ENCODE measurements at places on chromosomes 3 and 15.

GRCh38 chr15:63848879-63849551 is 15.3 kb upstream of the HERC1 start:
- no peak for DNase-seq

DNA sequence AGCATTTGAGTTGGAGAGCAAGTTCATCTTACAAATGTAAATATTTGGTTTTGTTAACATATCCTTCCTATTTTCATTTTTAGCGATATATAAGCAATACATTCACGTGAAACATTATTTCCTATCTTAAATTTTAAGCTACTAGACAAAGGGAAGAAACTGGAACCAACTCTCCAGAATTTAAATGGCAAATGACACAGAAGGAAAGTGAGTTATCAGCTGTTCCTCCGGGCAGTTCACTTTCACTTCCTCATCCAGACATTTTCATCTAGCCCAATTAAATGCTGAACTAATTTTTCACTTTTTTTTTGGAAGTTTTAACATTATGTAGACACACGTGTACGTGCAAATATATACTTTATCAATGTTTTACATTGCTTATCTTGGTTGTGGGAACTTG is 58.7 kb downstream of the MORC1 start:
- DNase-seq: no peak

GRCh38 chr3:126956361-126956760 is 26.6 kb upstream of the PLXNA1 start:
- no peak for DNase-seq

DNA sequence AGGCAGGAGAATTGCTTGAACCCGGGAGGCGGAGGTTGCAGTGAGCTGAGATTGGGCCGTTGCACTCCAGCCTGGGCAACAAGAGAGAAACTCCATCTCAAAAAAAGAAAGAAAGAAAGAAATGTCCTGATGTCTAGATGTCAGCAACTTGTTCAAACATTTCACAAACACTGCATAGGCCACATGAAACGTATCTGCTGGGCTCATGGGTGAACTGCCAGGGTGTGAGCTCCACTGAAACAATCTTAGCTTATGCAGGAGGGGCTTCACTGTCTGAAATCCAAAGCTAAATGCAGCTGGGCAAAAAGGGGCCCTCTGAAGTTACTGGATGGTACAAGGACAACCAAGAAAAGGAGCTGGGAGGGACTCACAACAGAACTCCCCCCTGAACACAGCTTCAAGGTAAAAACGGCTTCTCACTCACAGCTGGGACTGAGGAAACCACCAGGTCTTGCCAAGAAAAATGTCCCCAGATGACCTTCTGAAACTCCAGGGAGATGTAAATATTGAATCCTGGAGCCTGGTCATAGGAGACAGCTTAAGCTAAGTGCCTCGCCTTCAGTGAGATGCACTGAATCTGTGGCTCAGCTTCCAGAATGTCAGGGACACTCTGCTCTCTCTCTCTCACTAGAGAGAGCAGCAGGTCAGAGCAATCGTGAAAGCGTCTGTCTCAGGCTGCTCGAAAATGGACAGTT is 31.9 kb downstream of the SEC61A1 start:
- DNase-seq: no peak

DNA sequence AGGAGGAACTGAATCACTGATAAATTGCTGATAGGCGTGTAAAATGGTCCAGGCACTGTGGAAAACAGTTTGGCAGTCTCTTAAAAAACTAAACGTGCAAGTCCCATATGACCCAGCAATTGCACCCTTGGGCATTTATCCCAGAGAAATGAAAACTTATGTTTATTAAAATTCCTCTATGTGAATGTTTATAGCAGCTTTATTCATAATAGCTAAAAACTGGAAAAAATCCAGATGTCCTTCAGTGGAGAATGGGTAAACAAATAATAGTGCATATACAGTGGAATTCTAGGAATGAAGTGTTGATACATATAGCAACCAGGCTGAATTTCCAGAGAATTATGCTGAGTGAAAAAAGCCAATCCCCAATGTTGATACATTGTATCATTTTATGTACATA is 482.2 kb upstream of the PDZRN3 start:
- no peak for DNase-seq

- no peak for DNase-seq
These were observed 406.1 kb upstream of the ALCAM start for GRCh38 chr3:104960579-104960978.

GRCh38 chr15:50116477-50116876 is 2.6 kb downstream of the ATP8B4 start:
- DNase-seq: no peak

GRCh38 chr3:54353946-54354345 is 231.6 kb downstream of the CACNA2D3 start:
- DNase-seq: no peak

Measured in hepatocyte (in vitro differentiated cells).